ENCODE measurements at places on chromosomes 11 and 22.

DNA sequence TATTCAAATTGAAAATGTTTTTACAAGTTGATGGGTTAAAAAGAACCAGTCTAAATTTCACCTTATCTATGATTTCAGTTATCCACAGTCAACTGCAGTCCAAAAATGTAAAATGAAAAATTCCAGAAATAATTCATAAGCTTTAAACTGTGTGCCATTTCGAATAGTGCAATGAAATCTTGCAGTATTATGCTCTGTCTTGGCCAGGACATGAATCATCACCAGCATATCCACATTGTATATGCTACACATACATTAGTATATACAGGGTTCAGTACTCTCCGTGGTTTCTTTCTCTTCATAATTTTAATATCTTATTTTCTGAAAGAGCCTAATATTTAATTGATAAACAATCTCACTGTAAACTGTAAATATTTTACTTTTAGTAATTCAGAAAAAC lies 45.9 kb downstream of the ARHGAP32 start:
- no peak for DNase-seq

DNA sequence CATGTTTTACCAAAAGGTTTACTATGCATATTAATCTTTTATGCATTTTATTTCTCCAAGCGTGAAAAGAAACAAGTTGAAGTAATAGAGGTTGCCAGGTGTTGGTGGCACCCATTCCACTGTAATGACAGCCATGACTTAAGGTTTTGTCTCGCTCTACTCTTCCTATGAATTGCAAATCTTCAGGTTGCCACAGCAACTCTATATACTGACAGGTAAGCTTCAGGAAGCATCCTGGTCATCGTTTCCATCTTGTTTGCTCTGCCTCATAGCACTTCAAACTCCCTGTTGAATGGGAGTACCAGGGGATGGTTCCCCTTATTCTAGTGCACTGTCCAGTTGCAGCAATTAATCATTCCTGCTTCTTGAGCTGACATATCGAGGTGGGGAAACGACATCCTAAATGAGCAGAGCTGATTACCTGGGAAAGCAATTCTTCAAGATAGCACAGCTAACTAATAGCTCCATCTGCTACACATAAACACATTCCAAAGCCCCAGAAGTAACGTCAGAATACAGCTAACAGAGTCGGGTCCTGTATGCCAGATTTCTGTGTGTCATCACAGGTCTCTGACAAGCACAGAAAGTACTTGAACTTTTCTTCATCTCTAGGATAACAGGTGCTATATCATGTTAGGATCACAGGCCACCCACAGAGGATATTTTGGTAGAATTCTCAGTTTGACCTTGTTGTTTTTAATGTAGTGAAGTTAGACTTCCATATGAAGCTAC lies 80.3 kb downstream of the CADM1 start:
- no peak for DNase-seq

DNA sequence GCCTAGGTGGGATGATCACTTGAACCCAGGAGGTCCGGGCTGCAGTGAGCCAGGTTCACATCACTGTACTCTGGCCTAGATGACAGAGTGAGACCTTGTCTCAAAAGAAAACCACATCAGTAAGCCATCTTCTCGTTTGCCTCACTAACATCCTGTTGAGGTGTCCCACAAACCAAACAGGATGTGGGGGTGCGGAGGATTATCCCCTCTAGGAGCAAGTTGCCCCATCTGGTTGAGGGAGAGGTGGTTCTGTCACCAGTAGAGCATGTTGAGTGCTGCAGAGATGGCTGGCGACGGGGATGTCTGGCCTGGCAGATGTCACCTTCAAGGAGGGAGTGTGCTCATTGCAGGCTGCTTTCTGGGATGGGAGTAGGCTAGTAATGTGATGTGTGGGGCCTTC lies 72.4 kb downstream of the ZNRF3 start:
- DNase-seq = no peak

DNA sequence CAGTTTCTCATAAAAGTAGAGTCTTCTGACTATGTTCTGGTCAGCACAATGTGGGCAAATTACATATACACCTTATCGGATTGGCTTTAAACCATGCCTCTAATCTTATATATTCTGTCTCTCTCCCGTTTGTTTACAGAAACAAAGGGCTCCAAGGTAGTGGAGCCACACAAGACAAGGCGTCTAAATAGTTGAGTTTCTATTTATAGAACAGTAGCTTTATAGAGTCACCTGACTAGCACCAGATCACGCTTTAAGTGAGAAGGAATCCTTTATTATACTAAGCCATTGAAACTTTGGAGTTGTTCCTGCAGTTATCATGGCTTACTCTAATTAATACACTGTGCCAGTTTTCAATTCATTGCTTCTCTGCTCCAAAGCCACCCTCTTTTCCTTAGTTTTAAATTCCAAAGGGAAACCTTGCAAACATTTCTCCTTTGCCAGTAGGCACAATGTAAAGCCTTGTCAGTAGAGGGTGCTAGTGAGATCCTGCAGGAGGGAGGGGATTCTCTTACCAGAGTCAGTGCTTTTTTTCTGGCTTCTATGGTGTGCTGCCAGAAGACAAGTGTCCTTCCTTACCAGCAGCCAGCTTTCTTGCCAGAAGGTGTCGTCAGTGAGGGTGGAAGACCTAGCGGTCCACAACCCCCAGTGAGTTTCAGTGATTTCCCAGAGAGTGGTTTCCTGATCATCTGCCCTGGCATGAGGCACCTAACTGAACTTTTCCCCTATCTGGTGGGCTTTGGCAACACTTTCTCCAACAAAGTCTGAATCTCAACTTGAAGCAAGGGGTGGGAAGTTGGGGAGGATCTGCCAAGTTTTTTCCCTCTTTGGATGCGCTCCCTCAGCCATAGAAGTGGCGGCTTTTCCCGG lies 71.7 kb downstream of the RAB38 start:
- DNase-seq = peak; percentile 14

DNA sequence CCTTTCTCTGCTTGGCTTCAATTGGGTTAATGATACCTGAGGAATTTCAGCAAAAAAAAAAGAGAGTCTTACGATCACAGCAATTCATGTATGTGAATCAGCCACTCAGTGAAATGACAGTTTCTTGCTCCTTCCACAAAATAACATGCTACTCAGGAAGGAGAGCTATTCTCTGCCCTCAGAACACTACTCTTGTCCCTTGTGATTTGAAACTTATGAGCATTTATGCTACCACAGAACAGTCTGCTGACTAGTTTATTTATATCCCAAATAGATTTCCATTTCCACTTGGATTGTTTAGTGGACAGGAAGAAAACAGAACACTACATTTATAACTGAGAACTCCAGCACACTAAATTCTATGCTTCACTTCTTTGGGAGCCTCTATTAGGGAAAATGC lies 8.5 kb downstream of the TFIP11 start:
- DNase-seq = no peak

DNA sequence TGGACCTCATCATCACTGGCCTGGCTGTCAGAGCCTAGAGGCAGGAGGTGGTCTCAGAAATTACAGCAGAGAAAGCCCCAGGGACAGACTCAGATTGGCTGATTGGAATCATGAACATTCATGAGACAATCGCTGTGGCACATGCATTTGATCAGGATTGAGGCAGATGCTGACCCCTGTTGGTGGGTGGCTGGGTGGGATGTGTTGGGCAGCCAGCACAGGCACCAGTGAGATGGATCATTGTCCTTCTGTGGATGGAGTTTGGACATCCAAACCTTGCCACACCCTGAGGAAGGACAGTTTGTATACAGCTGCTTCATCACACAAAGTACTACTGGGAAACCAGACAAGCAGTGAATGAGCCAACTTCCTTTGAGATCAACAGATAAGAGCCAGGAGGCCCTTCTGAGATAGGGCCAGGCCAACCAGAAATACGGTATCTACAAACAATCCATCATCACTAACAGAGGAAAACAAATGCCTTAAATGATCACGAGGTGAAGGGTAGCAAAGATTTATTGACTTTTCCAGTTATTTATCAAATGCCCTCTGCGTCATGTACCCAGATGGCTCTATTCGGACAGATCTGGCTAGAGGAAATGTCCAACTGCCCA lies 17.3 kb downstream of the COMMD9 start:
- DNase-seq = no peak

DNA sequence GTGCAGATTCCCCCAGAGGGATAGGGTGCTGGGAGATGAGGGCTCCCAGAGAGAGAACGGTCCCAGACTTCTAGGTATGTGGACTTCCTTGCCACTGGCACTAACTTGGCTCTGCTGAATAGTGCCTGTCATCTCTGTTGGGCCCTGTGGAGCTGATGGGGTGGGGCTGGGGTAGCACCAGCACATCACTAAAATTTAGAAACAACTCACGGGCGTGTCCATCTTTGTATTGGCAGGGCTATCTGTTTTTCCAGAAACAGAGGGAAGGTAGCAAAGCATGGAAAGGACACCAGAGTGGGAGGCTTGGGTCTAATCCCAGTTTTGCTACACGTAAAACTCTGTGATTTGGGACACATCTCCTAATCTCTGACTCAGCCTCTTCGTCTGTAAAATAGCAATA lies 25.8 kb downstream of the SWAP70 start:
- no peak for DNase-seq

GRCh38 chr11:59416613-59417012 lies 9.6 kb downstream of the OR5A2 start:
- DNase-seq = no peak

- DNase-seq = peak; percentile 8
Observed at GRCh38 chr22:26471522-26471921, 12.1 kb downstream of the HPS4 start.

GRCh38 chr22:36166518-36167220 lies 6.1 kb upstream of the APOL3 start:
- DNase-seq = no peak

DNA sequence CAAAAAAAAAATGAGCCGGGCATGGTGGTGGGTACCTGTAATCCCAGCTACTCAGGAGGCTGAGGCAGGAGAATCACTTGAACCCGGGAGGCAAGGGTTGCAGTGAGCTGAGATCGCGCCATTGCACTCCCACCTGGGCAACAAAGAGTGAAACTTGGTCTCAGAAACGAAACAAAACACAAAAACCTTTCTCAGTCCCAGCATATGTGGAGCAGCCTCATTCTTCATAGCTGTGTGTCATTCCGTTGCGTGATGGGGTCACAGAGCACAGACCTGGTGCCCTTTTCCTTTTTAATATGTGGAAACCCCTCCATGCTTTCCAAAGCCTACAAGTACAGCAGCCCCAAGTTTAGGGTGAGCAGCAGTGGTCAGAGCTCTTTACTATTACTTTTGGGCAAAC lies 13.7 kb downstream of the PEX26 start:
- DNase-seq = no peak

DNA sequence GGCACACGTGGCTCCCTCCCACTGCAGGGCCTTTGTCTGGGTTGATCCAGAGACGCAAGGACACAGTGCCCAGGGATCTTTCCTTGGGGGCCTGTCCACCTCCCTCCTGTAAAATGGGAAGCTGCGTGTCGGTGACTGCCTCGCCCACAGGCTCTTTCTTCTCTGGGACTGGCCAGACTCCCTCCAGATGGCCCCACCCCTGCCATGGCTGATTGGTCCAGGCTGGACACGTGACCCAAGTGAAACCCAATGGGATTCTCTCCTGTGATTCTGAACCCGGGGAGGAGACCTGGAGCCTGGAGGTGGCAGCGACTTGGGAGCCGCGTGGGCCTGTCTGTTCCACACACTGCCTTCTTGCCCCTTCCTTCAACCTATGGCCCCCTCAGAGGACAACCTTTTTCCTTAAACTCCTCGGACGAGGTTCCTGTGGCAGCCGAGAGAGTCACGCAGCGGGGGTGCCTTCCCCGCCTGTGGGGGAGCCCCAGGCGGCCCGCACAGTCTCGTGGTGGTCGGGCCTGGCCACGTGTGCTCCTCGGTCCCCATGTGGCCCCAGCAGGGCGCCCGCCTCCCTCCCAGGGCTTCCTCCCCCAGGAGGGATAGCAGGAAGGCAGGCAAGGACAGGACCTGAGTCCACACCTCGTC lies 12.4 kb upstream of the MPPED1 start:
- DNase-seq = no peak

DNA sequence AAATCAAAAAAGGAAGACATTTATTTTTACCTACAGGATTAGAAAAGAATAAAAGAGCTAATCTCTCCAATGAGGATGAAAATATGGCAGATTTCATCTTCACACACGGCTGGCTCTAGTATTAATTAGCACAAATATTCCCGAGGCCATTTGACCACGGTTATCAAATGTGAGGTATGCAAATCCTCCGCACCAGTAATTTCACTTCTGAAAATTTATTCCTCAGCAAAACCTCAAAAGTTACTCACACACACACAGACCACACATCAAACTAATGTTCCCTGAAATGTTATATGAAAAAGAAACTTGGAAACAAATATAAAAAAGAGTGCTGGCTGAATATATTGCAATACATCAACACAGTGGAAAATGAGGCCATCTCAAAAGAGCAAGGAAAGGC lies 32.8 kb downstream of the CELSR1 start:
- DNase-seq = no peak

GRCh38 chr11:30348035-30348434 lies 25.1 kb downstream of the ARL14EP start:
- DNase-seq = no peak

GRCh38 chr11:130211781-130212401 lies 52.3 kb downstream of the ST14 start:
- DNase-seq = no peak

DNA sequence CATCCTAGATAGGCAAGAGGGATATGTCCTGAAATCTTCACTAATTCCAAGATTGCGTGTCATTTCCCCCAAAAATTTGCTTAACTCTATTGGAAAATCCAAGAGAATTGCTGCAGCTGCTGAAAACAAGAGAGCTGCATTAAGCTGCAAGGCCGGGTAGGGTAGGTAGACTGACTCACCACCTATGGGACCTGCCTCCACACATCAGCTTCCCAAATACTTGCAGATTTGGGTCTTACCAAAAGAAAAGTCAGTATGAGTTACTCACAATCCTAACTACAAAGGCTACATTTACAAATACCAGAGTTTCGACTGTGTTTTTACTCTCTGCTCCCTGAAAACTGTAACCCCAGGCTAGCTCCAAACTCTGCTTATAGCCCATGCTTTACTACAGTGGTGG lies 142.5 kb upstream of the TEAD1 start:
- DNase-seq = no peak

DNA sequence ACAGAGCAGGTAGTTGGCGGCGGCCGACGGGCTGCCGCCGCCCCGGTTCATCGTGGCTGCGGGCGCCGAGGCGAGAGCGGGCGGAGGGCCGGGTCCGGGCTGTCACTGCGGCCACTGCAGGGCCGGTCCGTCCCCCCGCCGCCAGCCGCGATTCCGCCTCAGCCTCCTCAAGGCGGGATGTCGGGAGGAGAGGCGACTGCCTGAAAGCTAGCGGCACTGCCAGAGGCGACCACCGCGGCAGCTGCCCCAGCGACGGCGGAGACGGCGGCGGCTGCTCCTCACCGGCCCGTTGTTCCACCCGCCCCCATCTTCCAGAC lies 234 bp downstream of the SESN3 start:
- DNase-seq = no peak

DNA sequence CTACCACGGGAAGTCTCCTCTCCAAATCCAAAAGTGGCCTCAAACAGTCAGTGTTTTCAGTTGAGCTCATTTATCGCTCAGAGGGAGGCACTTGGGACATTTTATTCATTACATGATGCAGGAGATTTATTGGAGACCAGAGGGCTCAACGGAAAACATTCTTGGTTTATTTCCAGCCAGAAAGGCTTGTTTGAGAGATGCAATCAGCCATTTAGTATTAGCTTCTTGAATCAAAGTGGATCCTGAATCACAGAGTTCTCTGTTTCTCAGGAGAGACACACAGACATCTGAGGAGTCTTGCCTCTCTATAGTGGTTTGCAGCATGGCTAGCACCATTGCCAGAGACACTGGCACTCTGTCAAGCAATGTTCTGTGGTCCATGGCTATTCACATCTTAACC lies 31.5 kb downstream of the CD44 start:
- DNase-seq = no peak

All from HS-27A (cell line).